Occipital lobe (tissue), 3 donors: ENCODE measurements at places on chromosomes 11 and 22. TPM values are rescaled to one million over a fixed set of nuclear protein-coding genes. Genes with fewer than 3 reads are reported as not detected.

BRSK2 gene
- 32.8 TPM for total RNA-seq

NEFH gene
- total RNA-seq, result 0.47 TPM

GRCh38 chr11:123653827-123654565 lies 428 bp downstream of the SCN3B start:
- no peak for DNase-seq

- DNase-seq, result no peak
Observed at GRCh38 chr11:75150879-75151278, at the start of gene SLCO2B1. Gene SLCO2B1 (plus strand): TSS chr11:75151107. CDS start chr11:75151382, 275 bp downstream.

DNA sequence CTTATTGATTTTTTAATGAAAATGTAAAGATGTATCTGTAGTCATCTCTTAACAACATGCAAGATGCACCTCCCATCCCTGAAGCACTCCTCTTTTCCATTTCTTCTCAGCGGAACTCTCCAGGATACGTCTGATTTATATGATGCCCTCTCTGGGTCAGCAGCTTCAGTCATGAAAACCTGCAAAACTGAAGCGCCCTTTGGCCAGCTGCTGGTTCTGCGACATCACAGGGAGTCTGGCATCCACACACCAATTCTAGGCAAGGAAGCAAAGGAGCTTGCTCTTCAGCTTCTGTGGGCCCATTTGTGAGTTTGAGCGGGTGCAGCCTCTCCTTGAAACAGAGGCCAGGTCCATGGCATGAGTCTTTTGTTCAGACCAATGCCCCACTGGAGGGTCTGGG lies 1253.3 kb downstream of the TBC1D22A start:
- no peak for DNase-seq
